Renal cortex interstitium (tissue), 15 donors: ENCODE measurements at places on chromosomes 1 and 21.

GRCh38 chr1:76682138-76682537 is 185.1 kb upstream of the ST6GALNAC5 start:
- no peak for DNase-seq

- DNase-seq, result no peak
These were observed 5.2 kb upstream of the C2CD2 start for GRCh38 chr21:41958886-41959563.

DNA sequence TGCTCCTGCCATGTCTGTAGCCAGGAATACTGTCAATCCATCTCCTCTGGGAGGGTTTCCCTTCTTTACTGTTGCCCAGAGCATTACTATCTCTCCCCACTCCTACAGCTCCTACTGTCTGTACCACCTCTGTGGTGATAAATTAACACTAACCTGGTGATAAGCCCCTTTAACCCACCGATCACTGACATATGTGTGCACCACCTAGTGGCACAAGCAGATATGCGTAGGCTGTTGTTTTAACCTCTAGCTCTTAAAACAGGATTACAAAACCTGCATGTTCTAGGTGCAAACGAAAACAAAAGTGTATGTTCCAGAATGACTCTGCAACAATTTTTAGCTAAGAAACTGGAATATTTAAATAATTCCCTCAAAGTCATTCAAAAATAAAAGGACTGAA is 93.9 kb upstream of the BEND5 start:
- DNase-seq, result no peak

DNA sequence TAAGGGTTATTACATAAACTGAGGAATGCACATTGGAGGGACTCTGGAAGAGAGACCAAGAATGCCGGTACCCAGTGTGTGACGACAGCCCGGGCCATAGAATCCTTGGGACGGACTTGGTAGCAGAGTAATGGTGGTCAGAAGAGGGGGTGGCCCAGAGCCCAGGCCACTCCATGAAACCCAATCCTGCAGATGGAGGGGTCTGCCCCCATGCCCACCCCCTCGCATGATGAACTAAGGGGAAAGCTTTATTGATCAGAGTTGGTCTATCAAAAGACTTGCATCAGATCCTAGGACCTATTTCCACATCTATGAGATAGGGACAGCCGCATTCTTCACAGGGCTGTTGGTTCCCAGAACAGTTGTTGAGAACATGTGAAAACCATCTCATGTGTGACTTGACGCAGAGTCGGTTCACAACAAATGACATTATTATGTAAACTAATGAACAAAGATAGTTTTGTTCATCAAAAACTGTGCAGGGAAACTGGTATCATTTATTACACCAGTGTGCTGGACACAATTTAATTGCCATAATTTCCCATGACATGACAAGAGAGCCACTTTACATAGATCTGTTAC is 21.5 kb upstream of the SDC3 start:
- DNase-seq, result no peak

DNA sequence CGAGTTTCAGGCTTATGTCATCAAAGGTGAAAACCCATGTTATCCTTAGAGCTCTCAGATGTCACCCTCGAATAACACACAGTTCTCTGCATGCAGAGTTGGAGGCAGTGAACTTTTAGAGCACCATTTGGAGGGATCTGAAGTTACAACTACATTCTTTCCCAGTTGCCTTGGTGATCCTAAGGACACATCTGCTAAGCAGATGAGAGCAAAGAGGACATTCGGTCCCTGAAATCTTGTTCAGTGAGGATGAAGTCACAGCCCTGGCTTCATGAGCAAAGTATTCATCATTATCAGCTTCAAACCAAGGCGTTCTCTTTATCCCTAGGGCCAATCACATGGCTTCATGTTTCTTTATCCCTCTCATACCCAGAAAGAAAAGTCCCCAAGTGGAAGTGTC is 23.1 kb upstream of the MCOLN2 start:
- DNase-seq, result no peak

- no peak for DNase-seq
These were observed 558.2 kb upstream of the PRMT6 start for GRCh38 chr1:106498238-106498637.

- DNase-seq, result no peak
These were observed 64.1 kb downstream of the PTGFR start for GRCh38 chr1:78554840-78555239.

DNA sequence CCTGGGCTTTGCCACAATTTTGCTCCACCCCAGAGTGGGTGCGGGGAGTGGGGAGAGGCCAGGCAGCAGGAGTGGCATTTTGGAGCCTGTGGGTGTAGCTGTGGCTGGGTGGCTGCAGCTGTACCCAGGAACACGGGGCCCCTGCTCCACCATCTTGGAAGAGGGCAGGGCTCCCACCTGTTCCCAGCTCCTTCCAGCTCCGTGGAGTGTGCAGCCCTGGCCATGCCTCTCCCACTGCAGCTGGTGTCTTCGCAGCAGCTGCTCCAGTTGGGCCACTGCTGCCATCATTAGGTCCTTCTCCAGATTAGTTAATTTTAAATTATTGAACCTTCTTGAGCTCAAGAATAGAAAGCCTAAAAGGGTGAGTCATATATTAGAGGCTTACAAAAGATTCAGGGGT is 17.6 kb downstream of the FAM20B start:
- DNase-seq, result no peak

GRCh38 chr1:228150461-228151179 is 890 bp downstream of the GJC2 start:
- no peak for DNase-seq

- no peak for DNase-seq
These were observed 973 bp downstream of the FMOD start for GRCh38 chr1:203349773-203350524.

DNA sequence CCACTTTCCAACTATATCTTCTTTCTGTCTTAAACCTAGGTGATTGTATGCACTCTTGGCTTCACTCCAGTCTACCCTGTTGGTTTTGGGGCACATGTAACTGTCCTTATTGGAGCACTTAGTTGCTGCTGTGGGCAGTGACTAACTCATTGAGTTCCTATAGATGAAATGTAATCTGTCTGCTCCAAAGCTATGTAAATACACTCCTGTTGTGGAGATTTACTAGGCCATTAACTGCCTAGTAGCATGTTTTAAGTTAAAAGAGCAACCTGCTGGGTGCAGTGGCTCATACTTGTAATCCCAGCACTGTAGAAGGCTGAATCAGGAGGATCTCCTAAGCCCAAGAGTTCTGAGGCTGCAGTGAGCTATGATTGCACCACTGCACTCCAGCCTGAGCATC is 137.6 kb downstream of the ZMYM4 start:
- no peak for DNase-seq

GRCh38 chr21:17726047-17726829 is 92.9 kb downstream of the C21orf91 start:
- DNase-seq, result no peak

GRCh38 chr1:33738536-33738935 is 125.3 kb upstream of the HMGB4 start:
- DNase-seq, result no peak

- peak; percentile 53 for DNase-seq
These were observed 343.0 kb downstream of the USP25 start for GRCh38 chr21:16072737-16073136.

DNA sequence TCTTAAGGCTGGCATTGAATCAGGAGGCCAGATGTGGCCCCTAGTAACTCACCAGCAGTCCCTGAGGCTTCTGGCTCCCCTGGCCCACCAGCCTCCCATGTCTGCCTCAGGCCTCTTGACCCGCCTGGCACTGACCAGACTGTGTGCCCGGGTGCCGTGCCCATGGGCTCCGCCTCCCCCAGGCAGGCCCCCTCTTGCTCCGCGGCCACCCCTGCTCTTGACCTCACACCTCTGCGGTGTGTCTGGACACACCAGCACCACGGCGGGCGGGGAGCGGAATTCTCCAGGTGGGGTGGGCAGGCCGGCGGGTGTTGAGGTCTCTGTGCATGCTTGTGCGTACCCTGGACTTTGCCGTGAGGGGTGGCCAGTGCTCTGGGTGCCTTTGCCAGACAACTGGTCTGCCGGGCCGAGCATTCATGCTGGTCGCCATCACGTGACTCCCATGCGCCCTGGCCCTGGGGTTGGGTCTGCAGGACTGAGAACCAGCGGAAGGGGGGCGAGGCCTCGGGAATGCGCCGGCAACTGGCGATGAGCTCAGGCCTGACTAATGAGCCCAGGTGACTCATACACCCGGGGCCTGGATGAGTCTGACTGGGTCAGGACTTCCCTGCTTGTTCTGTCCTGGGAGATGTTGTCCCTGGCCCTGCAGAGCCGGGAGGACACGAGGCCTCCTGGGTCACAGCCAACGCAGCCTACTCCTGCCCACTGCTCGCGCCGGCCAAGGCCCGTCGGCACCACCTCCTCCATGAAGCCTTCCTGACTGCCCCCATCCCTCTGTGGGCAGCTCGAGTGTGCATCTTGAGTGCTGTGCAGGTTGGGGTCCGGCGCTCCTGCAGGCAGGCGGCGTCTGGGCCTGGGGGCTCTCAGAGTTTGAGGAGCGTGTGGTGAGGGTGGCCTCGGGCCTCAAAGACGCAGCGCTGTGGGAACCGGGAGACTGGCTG is 22.6 kb downstream of the COL18A1 start:
- no peak for DNase-seq

- no peak for DNase-seq
These were observed 222.9 kb downstream of the FAM72C start for GRCh38 chr1:143748906-143749305.

DNA sequence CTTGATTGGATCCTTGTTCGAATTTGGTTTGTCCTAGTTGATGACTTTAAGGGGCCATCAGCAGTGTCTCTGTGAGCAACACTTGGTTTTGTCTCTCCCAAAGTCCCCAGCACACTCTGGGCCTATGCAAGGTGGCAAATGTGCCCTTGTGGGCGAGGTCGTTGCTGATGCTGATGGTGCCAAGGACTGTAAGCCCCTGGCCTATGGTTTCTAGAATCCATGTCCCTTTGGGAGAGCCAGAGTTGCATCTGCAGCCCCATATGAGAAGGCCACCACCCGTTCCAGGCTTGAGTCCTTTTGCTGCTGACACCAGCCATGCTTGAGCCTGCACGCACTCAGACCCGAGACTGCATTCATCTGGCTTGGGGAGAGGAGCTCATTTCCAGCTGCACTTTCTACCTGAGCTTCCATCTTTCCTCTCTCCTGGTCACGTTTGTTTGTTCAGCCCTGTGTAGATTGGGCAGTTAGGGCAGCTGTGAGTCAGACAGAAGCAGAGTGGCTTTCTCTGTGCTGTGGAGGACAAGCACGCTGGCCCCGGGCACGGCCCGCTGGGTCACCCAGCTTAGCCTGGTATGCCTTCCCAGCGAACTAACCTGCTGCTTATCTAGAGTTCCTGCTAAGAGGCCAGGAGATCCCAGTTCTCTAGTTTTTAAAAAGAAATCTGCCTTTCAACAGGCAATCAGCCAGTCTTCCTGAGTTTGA is 52.1 kb upstream of the CSF3R start:
- DNase-seq, result no peak

DNA sequence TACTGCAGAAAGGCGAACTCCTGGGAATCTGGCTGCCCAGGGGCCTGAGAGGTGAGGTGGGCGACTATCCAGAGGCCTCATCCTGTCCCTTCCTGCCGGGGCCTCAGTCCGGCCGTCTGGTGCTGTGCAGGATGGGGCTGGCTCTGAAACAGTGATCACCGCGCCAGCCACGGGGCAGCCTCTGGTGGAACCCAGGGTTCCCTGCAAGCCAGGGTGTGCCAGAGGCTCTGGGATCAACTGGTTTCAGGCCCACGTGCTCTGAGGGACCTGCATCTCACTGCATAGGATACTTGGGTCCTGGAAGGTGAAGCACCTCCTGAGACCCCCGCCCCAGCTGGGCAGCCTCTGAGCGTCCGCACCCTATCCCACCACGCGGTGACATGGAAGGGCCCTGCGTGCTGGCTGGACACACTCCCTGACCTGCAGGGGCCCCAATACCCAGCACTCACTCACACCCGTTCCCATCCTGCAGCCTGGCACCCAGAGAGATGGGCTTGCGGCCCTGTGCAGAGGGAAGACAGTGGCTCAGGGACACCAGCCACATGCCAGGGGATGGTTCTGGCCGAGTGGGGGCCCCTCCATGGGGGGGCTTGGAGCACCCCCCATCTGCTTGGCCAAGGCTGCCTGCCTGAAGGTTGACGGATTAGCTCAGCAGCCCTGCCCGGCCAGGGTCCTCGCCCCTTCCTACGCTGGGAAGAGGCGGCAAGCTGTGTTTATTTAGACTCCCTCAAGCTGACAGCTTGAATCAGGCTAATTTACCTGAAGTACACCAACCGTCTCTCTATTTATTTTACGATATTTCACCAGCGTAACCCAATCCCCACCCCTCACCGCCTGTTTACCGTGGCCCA is 64.3 kb upstream of the TTC34 start:
- no peak for DNase-seq

DNA sequence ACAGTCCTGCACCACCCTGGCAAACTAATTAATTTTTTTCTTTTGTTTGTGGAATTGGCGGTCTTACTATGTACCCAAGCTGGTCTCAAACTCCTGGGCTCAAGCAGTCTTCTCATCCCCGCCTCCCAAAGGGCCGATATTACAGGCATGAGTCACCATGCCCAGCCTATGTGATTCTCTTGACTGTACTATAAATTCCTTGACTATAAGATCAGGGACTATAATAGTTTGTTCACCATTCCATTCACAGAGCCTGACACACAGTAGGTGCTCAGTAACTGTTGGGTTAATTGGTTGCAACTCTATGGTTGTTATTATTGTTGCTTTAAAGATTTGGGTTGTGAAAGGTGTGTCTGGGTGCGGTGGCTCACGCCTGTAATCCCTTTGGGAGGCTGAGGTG is 17.2 kb downstream of the DAP3 start:
- no peak for DNase-seq

GRCh38 chr1:108753363-108753762 is 6.9 kb downstream of the STXBP3 start:
- no peak for DNase-seq

DNA sequence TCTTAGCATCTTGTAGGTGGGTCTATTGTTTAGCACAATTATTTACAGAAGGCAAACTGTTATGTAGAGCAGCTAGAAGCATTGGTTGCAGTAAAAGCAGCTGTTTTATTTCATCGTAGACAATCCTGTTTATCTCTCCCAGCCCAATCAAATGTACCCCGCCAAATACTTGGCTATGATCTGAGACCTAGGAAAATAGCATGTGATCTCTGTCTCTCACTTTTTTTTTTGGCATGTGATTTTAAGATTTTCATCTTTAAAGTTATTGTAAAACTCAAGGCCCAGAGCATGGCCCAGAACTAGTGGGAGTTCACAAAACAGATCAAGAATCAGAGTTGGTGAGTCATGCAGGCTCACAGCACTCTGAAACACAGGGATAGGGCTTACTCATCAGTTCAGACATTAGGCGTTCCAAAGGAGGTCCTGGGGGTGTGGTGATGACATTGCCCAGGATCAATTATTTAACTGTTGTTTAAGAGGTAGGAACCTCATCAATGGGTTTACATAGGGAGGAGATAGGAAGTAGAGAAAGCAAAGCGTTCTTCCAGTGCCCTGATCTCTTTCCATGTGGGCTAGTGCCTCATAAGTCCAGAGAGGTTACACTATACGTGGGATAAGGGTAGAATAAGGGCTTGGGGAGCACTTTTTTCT is 40.2 kb downstream of the TBX19 start:
- DNase-seq, result peak; percentile 18

- no peak for DNase-seq
These were observed 2.6 kb upstream of the TAGLN2 start for GRCh38 chr1:159927849-159928431.
